ENCODE measurements at places on chromosomes 7 and 10.

DNA sequence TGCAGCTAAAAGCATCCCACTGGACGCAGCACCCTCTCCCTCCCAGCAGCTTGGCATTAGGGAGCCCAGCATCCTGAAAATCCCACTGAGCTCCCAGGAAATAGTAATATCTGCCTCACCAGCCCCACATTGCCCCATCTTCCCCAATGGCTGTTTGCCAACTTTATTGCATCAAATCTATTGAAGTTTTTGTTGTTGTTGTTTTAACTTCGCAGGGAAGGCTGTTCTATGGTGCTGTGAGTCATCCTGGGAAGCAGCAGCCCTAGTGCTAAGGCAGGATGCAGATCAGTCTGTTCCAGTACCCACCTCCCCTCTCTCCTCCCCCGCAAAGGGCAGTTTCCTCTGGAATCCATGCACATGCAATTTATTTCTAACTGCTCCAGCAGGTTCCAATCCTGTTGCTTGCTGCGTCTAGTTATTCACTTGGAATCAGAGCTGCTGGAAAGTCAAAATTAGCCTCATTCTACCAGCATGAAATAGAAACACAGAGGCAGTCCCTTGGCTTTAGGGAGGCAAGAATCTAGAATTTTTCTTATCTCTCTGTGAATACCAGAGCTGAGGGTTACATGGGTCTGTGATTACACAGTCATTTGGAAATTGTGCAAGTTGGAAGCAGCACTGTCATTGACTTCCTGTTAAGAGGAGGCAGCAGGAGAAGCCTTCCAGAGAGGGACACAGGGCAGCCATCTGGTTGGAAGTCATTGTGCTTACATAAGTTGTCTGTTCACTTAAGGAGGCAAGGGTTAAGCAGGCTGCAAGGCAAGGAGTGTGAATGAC is 115.9 kb upstream of the CACUL1 start:
- no peak for DNase-seq

GRCh38 chr7:1360521-1360971 is 98.7 kb downstream of the MICALL2 start:
- DNase-seq = no peak

DNA sequence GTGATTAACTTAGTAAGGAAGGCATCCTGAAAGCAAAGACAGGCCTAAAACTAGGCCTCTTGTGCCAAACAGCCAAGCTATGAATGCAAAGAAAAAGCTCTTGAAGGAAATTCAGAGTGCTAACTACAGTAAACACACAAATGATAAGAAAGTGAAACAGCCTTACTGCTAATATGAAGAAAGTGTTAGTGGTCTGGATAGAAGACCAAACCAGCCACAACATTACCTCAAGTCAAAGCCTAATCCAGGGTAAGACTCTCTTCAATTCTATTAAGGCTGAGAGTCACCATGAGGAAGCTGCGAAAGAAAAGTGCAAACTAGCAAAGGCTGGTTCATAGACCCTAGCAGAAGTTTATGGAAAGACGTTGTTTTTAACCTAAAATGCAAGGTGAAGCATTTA is 66.0 kb downstream of the IPMK start:
- DNase-seq = no peak

DNA sequence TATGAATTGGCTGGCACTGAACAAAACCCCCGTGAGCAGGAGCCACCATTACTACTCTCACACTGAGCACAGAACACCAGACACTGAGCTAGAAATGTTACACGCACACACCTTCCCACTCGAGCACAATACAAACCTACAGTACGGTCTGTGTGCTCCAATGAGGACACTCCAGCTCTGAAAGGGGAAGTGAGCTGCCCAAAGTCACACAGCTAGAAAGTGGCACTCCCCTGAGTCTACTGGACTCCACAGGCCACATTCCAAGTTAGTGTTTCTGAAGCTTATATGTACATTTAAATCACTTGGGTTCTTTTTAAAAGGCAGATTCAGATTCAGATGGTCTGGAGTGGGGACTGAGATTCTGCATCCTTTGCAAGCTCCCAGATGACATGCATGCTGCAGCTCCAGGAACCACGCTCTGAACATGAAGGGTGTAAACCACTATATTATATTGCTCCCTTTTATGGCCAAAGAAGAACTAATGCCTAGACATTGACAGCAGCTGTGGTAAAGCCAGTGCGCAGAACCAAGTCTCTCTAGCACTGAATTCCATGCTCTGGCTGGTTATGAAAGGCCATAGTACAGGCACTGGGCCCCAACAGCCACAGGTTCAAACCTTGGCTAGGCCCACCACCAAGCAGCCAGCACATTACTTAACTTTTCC is 77.1 kb downstream of the FRMPD2 start:
- no peak for DNase-seq

- DNase-seq = no peak
These were observed 5.5 kb downstream of the CYP2W1 start for GRCh38 chr7:988426-988911.

GRCh38 chr7:158053183-158053915 is 534.3 kb downstream of the PTPRN2 start:
- DNase-seq = no peak

Data from NCI-H187 treated with DMSO at 0.1 percent for 48 hours (cell line).